Fibroblast of lung (primary cell): ENCODE measurements at places on chromosomes 6 and 20.

- DNase-seq, result no peak
- H3K4me1 ChIP-seq, result no peaks in the 10 kb centered on the region
- H3K27ac ChIP-seq, result no peak overlapping the region
- no peaks in the 10 kb centered on the region for H3K27me3 ChIP-seq
- H3K36me3 ChIP-seq, result no peaks in the 10 kb centered on the region
- no peak overlapping the region for H3K4me3 ChIP-seq
Measured at GRCh38 chr6:148677594-148678476, 69.0 kb upstream of the UST start.

- peak; percentile 90 for DNase-seq
- peaks cover 8% of the 10 kb centered on the region for H3K4me1 ChIP-seq
- H3K36me3 ChIP-seq, result no peaks in the 10 kb centered on the region
Measured at GRCh38 chr6:140857739-140858380, 1274.9 kb upstream of the GJE1 start.

- no peak overlapping the region for H3K27ac ChIP-seq
- no peaks in the 10 kb centered on the region for H3K36me3 ChIP-seq
- H3K4me3 ChIP-seq, result no peak overlapping the region
- DNase-seq, result no peak
Measured at GRCh38 chr20:19855416-19855815, 97.4 kb downstream of the RIN2 start.

DNA sequence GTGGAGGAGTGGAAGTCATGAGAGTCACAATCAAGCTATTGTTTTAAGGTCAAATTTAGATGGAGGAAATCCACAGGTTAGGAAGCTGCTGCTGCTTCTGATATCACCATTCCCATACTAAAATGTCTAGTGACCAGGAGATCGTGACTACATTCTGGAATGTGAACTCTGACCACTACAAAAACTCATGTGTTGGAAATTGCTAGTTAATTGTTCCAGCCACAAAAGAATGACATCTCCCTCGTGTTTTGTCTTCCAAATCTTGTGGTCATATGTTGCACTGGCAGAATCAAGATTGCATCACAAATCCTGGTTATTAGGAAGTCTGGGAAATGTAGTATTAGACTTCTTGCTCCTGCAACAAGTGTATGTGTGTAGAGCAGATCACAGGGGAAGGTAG, 441.9 kb downstream of the CD109 start:
- no peak overlapping the region for H3K27ac ChIP-seq
- DNase-seq, result peak; percentile 85
- no peaks in the 10 kb centered on the region for H3K27me3 ChIP-seq
- H3K4me1 ChIP-seq, result no peaks in the 10 kb centered on the region

DNA sequence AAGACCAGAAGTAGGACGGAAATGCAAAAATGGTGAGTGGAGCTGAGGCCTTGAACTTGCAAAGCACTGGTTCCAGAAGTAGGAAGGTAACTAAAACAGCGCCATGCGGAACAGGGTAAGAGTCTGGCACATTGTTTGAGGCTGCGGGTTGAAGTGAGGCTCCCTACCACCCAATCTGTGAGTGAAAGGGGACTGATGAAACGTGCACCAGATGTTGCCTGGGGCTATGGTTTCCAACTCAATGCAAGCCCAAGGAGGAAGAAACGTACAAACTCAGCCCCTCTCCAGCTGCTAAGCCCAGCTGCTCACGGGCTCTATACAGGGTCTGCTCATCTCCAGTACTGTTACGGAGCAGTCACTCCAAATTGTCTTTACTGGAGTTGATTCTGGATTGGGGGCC, 68.7 kb upstream of the KCNK16 start:
- DNase-seq, result no peak
- no peaks in the 10 kb centered on the region for H3K4me1 ChIP-seq
- no peaks in the 10 kb centered on the region for H3K27me3 ChIP-seq
- H3K36me3 ChIP-seq, result no peaks in the 10 kb centered on the region
- H3K27ac ChIP-seq, result no peak overlapping the region

DNA sequence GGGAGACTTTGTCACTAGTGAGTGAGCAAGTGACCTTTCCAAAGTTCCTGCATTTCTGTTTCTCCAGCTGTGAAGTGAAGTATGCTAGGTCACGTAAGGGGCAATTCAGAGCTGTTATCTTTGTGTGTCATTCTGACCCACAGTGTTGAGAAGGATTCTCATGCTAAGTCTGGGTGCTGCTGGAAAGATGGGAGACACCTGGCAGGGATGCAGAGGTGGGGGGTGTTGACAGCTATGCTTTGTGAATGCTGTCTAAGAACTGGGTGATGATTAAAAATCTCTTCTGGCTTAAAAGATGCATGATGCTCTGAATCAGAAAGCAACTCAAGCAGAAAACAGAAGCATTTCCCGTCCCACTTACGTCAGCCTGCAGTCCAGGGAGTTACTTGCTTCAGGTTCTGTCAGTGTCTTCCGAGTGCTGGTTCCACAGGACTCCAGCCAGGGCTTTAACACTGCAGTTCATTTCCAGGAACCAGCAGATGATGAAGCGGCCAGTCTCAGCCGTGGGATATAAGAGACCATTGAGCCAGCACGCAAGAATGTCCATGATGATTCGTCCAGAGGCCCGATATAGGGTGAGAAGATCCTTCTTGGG, 30.9 kb upstream of the ASXL1 start:
- no peaks in the 10 kb centered on the region for H3K4me1 ChIP-seq
- H3K4me3 ChIP-seq, result no peak overlapping the region
- no peak overlapping the region for H3K27ac ChIP-seq

DNA sequence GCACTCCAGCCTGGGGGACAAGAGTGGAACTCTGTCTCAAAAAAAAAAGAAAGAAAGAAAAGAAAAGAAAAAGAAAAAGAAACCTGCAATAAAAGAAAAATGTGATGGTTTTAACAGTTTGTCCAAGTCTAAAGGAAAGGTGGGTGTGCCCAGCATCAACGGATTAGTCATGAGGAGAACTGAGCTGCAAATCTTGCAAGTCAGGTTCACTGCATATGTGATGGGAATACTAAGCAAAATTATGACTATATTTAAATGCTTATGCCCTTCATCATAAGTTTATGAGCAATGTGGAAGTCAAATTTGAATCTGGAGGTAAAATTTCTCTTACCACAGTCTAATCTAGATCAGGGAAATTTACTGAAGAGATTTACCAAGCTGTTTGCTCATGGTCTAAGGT, 13.1 kb upstream of the CDK19 start:
- no peaks in the 10 kb centered on the region for H3K4me1 ChIP-seq
- H3K36me3 ChIP-seq, result no peaks in the 10 kb centered on the region
- H3K27ac ChIP-seq, result no peak overlapping the region
- peak; percentile 19 for DNase-seq
- H3K27me3 ChIP-seq, result no peaks in the 10 kb centered on the region

DNA sequence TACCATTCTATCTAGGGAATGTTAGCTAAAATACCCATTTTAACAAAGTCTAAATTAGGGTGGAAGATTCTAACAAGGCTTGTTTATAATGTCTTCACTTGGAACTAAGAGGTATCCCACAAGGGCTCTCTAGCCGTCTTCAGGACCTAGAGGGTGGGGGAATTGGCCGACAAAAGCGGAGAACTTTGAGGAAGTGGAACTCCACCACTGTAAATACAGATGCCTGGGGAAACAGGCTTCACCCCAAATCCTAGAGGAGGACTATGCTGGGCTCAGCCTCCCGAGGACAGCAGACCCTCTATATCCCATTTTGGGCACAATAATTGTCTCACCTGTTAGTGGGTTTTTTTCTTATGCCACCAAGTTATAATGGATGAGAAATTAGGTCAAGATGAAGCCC, 58.0 kb upstream of the TFB1M start:
- no peaks in the 10 kb centered on the region for H3K27me3 ChIP-seq
- H3K36me3 ChIP-seq, result no peaks in the 10 kb centered on the region
- H3K4me1 ChIP-seq, result no peaks in the 10 kb centered on the region
- H3K27ac ChIP-seq, result no peak overlapping the region
- H3K4me3 ChIP-seq, result no peak overlapping the region
- no peak for DNase-seq

GRCh38 chr6:7180751-7181150, 73.0 kb downstream of the RREB1 start:
- no peak overlapping the region for H3K27ac ChIP-seq
- H3K4me3 ChIP-seq, result no peak overlapping the region
- H3K27me3 ChIP-seq, result no peaks in the 10 kb centered on the region
- H3K36me3 ChIP-seq, result peaks cover 7% of the 10 kb centered on the region
- no peaks in the 10 kb centered on the region for H3K4me1 ChIP-seq

- H3K4me3 ChIP-seq, result peak overlapping the region; percentile 66
- no peaks in the 10 kb centered on the region for H3K36me3 ChIP-seq
- DNase-seq, result no peak
- H3K27me3 ChIP-seq, result no peaks in the 10 kb centered on the region
- H3K4me1 ChIP-seq, result peaks cover 10% of the 10 kb centered on the region
Measured at GRCh38 chr20:59031564-59032022, 542 bp downstream of the ATP5F1E start.

DNA sequence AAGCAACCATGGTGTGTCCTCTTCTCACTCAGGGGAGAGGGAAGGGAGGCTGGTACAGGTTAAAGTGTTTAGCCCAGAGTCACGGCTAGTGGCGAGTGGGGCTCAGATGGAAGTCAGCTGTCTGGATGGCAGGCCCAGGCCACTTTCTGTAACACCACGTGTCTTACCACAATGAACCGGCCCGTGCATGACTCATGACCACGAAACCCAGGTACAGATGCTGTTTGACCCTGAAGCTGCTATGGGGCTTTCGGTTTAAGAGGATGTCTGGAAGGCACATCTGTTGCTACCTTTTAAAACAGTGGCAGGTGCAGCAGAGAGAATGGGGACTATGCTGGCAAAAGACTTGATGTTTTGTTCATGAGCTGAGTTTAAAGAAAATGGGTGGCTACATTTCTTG, 36.5 kb upstream of the MPC1 start:
- H3K4me1 ChIP-seq, result no peaks in the 10 kb centered on the region
- H3K36me3 ChIP-seq, result peaks cover 18% of the 10 kb centered on the region
- no peak overlapping the region for H3K27ac ChIP-seq
- DNase-seq, result peak; percentile 52

- peak; percentile 55 for DNase-seq
- peaks cover 2% of the 10 kb centered on the region for H3K36me3 ChIP-seq
- peaks cover 19% of the 10 kb centered on the region for H3K4me1 ChIP-seq
- H3K27me3 ChIP-seq, result no peaks in the 10 kb centered on the region
Measured at GRCh38 chr6:16762268-16762549, 949 bp upstream of the ATXN1 start.

GRCh38 chr20:10848810-10849370, 175.1 kb upstream of the JAG1 start:
- no peaks in the 10 kb centered on the region for H3K27me3 ChIP-seq
- H3K27ac ChIP-seq, result peak overlapping the region; percentile 26
- H3K4me1 ChIP-seq, result no peaks in the 10 kb centered on the region
- H3K36me3 ChIP-seq, result no peaks in the 10 kb centered on the region
- H3K4me3 ChIP-seq, result no peak overlapping the region

GRCh38 chr6:159691963-159692287, 1.1 kb downstream of the SOD2 start:
- H3K4me3 ChIP-seq, result peak overlapping the region; percentile 70
- no peak for DNase-seq
- peaks cover 8% of the 10 kb centered on the region for H3K4me1 ChIP-seq
- H3K36me3 ChIP-seq, result peaks cover 3% of the 10 kb centered on the region

DNA sequence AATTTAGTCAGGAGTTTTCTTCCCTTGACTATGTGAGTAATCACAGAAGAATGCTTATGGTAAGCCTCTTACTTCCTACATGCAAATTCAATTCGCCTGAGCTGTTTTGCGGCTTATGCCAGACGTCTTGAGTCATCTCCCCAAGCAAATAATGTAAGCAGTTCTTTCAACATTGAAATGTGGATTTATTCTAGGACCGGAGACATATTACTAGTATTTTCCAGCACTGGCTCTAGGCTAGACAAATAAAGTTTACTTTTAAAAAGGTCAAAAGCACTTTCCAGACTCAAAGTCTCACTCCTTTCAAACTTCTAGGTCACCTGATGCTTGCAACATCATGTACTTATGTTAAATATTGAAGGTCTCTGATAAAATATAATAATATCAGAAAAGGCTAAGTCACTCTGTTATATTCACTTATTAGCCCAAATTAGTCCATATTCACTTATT, 38.1 kb upstream of the NOX3 start:
- H3K27ac ChIP-seq, result peak overlapping the region; percentile 79
- no peaks in the 10 kb centered on the region for H3K27me3 ChIP-seq
- no peak overlapping the region for H3K4me3 ChIP-seq
- peak; percentile 99 for DNase-seq

DNA sequence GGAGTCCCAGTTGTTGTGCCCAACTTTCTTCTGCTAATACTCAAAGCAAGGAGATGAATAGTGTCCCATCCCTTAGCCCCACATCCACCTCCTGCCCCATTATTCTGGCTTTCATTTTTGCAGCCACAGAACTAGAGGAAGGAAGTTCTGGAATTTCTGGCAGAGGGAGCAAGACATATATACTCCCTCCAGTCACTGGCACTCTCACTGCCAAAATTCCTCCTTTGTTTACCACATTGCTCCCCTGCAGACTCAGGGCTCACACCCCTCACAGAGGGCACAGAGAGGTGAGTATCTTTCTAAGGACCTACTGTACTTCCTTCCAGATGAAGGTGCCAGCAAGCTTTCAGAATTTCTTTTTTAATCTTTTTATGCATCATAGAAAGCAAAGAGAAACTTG, 168.0 kb upstream of the ID4 start:
- H3K36me3 ChIP-seq, result no peaks in the 10 kb centered on the region
- no peaks in the 10 kb centered on the region for H3K27me3 ChIP-seq
- H3K4me3 ChIP-seq, result no peak overlapping the region
- H3K4me1 ChIP-seq, result no peaks in the 10 kb centered on the region

GRCh38 chr6:142881761-142882160, 63.2 kb downstream of the HIVEP2 start:
- DNase-seq, result no peak
- no peak overlapping the region for H3K27ac ChIP-seq
- H3K36me3 ChIP-seq, result no peaks in the 10 kb centered on the region
- no peak overlapping the region for H3K4me3 ChIP-seq
- no peaks in the 10 kb centered on the region for H3K27me3 ChIP-seq
- peaks cover 15% of the 10 kb centered on the region for H3K4me1 ChIP-seq

GRCh38 chr6:70231311-70231710, 71.6 kb downstream of the COL9A1 start:
- H3K4me1 ChIP-seq, result no peaks in the 10 kb centered on the region
- H3K27ac ChIP-seq, result no peak overlapping the region
- no peak for DNase-seq
- no peaks in the 10 kb centered on the region for H3K36me3 ChIP-seq
- no peak overlapping the region for H3K4me3 ChIP-seq

DNA sequence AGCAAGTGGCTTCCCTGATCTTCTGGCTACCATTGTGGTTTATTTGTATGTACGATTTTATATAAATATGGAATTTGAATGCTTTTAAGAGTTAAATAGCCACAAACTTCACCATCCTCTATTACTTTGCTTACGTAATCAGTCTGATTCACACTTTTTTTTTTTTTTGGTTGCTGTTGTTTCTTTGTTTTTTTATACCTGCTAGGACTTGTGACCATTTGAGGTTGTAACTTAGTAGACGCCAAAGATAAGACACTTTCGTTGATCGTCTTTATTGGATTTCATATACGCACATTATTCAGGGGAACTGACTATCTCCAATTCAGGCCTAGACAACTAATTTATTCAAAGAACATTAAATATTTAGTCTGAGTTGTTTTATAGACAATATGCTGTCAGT, 559.0 kb downstream of the CBLN4 start:
- no peak overlapping the region for H3K4me3 ChIP-seq
- H3K27me3 ChIP-seq, result no peaks in the 10 kb centered on the region
- H3K4me1 ChIP-seq, result no peaks in the 10 kb centered on the region
- H3K36me3 ChIP-seq, result no peaks in the 10 kb centered on the region
- no peak for DNase-seq
- no peak overlapping the region for H3K27ac ChIP-seq
